ENCODE measurements at places on chromosomes 16 and 17. TPM values are rescaled to one million over a fixed set of nuclear protein-coding genes. Genes with fewer than 3 reads are reported as not detected.

ITGAL gene
- not detected for total RNA-seq

EVPL gene
- total RNA-seq = not detected

SLX1B gene
- total RNA-seq = 3.9 TPM

SHISA6 gene
- 4.3 TPM for total RNA-seq

PLEKHH3 gene
- total RNA-seq = 22.8 TPM

OR4D1 gene
- 0.13 TPM for total RNA-seq

DNA sequence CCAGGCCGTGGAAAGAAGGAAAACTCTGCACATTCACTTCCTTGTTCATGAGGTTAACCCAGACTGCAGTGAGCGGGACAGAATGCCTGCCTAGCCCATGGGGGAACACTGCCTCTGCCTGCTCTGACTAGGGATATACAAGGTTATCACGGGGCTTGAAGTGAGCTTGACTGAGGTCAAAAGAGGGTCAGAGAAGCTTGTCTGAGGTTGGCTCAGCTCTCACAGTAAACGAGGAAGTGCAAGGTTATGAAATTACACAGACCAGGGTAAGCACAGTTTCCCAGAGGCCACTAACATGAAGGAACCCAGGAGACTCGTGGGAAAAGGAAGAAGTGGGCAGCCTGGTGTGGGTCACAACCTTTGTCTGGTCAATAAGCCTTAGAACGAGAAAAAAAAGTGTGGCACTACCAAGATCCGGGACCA lies 28.7 kb downstream of the HIC1 start:
- H3K4me3 ChIP-seq = no peak overlapping the region
- no peaks in the 10 kb centered on the region for H3K36me3 ChIP-seq
- no peaks in the 10 kb centered on the region for H3K27me3 ChIP-seq

DNA sequence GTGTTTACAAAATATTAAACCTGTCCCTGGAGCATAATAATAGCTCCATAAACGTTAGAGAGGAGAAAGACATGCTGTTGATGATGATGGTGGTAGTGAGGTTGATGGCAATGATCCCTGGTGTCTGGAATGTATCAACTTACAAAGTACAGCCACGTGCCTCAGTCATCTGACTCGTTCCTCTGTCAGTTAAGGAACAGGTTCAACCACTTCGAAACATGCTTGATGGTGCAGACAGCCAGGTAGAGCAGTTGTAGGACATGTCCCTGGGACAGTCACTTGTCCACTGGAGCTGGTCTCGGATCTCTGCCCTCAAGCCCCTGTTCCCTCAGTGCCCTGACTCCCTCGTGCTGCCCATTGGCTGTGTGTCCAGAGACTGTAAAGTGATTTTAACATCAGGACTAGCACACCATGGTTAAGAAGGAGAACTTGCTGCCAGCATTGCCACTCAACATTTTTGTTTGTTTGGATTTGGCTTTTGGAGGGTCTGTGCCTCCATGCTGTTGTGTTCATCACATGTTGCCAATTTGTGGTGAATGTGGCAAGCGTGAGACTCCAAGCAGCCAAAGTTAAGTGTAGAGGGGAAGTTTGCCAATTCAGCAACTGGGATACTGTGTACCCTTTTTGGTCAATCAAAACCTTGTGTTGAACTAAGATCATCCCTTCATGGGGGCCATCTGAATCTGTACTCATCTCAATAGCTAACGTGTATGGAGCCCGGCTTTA lies 16.3 kb upstream of the SALL1 start:
- H3K4me3 ChIP-seq = no peak overlapping the region
- no peak overlapping the region for H3K27ac ChIP-seq
- H3K36me3 ChIP-seq = no peaks in the 10 kb centered on the region
- H3K27me3 ChIP-seq = no peaks in the 10 kb centered on the region
- peaks cover 15% of the 10 kb centered on the region for H3K4me1 ChIP-seq
- no peak for DNase-seq

- DNase-seq = peak; percentile 31
- H3K27me3 ChIP-seq = no peaks in the 10 kb centered on the region
- no peak overlapping the region for H3K27ac ChIP-seq
- H3K4me3 ChIP-seq = peak overlapping the region; percentile 76
- H3K36me3 ChIP-seq = no peaks in the 10 kb centered on the region
Observed at GRCh38 chr17:7839876-7840261, 5.9 kb downstream of the KDM6B start.

GRCh38 chr16:87791295-87792204 lies 25.8 kb upstream of the KLHDC4 start:
- H3K4me1 ChIP-seq = no peaks in the 10 kb centered on the region
- no peaks in the 10 kb centered on the region for H3K27me3 ChIP-seq
- H3K4me3 ChIP-seq = no peak overlapping the region
- peak; percentile 24 for DNase-seq
- H3K27ac ChIP-seq = no peak overlapping the region
- H3K36me3 ChIP-seq = no peaks in the 10 kb centered on the region

- no peak for DNase-seq
- no peaks in the 10 kb centered on the region for H3K36me3 ChIP-seq
- H3K27ac ChIP-seq = no peak overlapping the region
- H3K4me1 ChIP-seq = peaks cover 5% of the 10 kb centered on the region
- no peaks in the 10 kb centered on the region for H3K27me3 ChIP-seq
Observed at GRCh38 chr16:12158428-12158827, 181.9 kb downstream of the SNX29 start.

- H3K4me1 ChIP-seq = no peaks in the 10 kb centered on the region
- H3K36me3 ChIP-seq = peaks cover 18% of the 10 kb centered on the region
- H3K4me3 ChIP-seq = no peak overlapping the region
- H3K27ac ChIP-seq = no peak overlapping the region
- no peak for DNase-seq
Observed at GRCh38 chr16:71923941-71924690, 28.8 kb downstream of the IST1 start.
